ENCODE measurements at places on chromosomes 16 and 17.

- DNase-seq = no peak
These were observed 307.5 kb downstream of the CPPED1 start for GRCh38 chr16:12496186-12496585.

GRCh38 chr16:1137604-1138003 lies 15.3 kb upstream of the CACNA1H start:
- DNase-seq = peak; percentile 74

- no peak for DNase-seq
These were observed 282.6 kb upstream of the IRX3 start for GRCh38 chr16:54568906-54569807.

GRCh38 chr16:79717333-79718137 lies 117.0 kb upstream of the MAF start:
- DNase-seq = no peak

DNA sequence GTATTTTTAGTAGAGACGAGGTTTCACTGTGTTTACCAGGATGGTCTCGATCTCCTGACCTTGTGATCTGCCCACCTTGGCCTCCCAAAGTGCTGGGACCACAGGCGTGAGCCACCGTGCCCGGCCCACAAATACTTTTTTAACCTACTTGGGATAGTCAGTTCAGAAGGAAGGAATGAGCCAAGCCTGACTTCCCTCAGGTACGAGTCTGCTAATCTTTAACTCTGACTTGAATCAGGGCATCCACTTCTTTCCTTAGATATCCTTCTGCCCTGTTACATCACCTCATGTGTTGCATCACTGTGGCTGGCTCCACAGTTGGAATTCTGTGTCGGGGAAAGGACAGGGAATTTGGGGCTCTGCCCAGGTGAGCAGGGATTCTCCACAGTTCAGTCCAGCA lies 120.8 kb downstream of the MSI2 start:
- DNase-seq = no peak

DNA sequence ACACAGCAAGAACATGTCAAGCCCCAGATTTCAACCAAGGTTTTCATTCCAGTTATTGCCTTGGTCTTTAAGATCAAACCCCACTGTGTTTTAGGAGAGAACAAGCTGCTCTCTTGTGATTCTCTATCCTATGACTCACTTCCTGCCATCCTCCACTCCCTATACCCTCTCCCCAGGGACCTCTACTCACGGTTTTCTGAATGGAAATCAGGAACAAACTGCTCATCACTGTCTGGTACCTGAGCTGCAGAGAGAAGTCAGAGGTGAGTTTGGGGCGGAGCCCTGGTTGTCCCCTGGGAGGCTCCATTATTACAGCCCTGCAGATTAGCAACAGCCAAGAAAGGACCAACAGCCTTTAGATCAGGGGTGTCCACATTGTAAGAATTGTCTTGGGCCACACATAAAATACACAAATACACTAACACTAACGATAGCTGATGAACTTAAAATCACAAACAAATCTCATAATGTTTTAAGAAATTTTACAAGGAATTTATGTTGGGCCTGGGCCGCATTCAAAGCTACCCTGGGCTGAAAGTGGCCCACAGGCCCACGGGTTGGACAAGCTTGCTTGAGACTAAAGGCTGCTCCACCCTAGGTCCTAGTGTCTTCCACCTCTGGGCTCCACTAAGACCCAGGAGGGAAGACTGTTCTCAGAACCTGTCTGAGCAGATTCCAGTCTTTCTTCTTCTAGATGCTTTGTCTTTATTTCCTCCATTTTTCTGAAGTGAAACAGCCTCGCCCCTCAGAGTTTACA lies 9.7 kb downstream of the ETV4 start:
- DNase-seq = peak; percentile 78

- DNase-seq = no peak
These were observed 47.1 kb downstream of the IRX3 start for GRCh38 chr16:54239456-54239855.

DNA sequence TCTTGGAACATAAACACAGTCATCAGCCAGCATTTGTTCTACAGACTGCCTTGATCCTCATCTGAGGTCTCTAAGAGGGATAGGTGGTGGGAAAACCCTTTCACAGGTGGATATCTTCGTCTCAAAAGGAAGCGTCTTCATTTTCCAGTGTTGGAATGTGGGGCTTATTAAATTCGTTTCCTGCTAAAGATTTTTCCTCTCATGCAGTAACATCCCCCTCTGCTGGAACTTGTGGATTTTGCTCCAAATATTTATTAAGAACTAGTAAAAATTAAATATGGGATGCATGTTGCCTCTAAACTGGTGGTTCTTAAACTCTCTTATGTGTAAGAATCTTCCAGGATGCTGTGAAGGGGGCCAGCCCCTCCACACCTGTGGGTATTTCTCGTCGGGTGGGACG lies 20.1 kb upstream of the MLYCD start:
- DNase-seq = peak; percentile 63

GRCh38 chr17:35073991-35074627 lies 10.6 kb upstream of the RFFL start:
- no peak for DNase-seq

GRCh38 chr17:57544834-57545463 lies 200.2 kb downstream of the CCDC182 start:
- no peak for DNase-seq

GRCh38 chr17:4449736-4450135 lies 16.0 kb downstream of the SPNS3 start:
- DNase-seq = no peak

- DNase-seq = no peak
These were observed 3.1 kb downstream of the CHST5 start for GRCh38 chr16:75532791-75533190.

- DNase-seq = no peak
These were observed 35.4 kb downstream of the ACTG1 start for GRCh38 chr17:81477173-81477572.

- DNase-seq = peak; percentile 21
These were observed 50.3 kb downstream of the KPNA2 start for GRCh38 chr17:68085771-68086381.

DNA sequence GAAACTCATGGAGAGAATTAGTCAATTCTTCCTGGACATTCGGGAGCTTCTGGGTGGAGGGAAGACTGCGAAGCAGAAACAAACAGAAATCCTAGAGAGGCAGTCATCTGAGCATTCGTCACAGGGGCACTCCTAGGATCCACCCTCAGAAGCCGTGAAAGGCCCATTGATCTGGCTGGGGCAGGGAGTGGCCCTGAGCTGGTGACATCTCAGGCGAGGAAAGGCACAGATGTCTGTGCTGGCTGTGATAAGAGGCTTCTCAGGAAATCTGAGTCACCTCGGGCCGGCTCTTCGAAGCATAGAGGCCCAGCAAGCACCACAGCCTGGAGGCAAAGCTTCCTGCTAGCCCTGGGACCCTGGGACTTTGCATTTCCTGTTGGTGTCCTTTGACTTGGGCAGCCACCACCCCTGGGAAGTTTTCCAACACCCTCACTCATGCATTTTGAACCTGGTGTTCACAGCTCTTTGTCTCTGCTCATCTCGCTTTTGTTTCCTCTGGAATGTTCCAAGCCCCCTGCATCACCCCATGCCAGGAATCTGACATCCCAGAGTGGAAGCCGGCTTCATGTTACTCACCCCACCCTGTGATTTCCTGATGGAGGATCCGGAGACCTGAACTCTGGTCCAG lies 23.3 kb upstream of the CDRT4 start:
- DNase-seq = peak; percentile 90

DNA sequence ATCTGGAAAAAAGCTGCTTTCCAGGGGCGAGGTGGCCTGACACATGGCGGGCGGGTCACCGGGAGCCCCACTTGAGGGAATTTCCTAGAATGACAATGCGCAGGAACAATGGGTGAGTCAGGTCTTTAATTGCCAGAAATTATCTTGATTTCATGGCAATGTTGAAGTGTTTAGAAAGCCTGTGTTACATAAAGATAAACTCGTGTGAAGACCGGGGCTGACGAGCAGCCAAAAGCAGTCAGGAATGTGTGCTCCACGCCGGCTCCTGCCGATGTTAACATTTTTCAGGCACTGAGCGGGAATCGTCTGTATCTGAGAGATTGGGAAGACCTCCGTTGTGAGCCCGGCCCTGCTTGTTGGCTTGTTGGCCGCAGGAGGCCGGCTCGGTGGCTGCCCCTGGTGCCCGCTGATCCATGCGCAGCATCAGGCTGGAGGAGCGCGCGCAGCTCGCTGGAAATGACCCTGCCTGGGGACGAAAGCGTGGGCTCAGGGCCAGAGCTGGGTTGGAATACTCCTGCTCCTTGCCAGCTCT lies 353.1 kb downstream of the FOXL1 start:
- DNase-seq = peak; percentile 77

DNA sequence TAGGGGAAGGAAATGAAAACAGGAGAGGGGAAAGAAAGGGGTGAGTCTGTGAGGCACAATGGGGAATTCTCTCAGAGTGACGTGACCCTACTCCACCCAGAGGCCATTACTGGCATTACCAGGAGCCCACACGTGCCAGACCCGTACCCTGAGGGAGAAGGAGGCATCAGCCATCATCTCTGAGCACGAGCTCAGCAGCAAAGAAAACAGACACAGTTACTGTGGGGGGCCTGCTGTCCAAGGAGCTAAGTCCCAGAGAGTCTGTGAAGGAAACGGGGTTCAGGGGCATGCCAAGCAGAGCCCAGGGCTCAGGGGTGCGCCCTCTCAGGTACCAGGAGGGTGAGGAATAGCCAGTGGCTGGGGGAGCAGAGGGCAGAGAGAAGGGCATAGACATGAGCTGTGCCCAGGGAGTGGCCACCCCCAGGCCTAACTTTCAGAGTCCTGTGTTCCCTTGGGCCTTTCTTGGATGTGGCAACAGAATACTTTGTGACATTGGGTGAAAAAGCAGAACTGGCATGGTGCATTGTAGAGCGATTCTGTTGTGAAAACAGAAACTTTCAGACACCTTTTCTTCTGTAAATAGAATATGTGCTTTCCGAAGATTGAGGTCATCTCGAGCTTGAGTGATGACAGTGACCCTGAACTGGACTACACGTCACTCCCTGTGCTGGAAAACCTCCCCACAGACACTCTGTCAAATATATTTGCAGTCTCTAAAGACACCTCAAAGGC lies 11.3 kb downstream of the TAF1C start:
- no peak for DNase-seq

DNA sequence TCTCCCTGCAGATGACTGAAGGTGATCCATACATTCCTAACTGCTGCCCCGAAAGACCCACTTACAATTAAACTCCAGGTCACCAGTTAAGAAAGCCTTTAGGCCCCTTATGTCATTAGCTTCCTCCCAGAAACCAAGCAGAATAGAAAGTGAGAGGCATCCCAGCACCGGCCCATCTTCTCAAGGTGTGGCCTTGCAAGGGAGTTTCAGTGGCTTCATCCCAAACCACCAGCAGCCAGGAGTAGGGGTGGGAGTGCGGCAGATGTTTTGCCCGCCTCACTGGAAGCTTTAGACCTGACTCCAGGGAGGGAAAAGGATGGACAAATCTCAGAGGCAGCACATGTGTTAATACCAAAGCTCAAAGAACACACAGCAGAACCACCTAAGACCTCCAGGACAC lies 5.1 kb downstream of the ZFHX3 start:
- no peak for DNase-seq

GRCh38 chr16:56614549-56614991 lies 6.2 kb downstream of the MT2A start:
- peak; percentile 85 for DNase-seq

DNA sequence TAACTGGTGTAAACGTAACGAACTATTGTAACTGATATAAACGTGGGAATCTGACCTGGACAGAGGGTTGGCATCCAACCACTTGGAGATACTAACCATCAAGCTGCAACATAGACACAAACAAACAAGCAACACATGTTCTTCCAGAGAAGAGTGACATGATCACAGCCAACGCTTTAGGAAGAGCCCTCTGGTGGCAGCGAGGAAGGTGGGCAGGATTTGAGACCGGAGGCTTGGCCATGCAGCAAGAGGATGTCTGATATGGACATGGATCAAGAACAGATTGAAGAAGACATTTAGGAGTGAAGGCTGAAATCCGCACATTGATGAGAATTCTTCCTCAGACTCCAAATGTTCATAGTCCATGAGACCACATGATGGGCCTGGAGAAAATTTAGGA lies 40.3 kb upstream of the TNRC6A start:
- peak; percentile 54 for DNase-seq

DNA sequence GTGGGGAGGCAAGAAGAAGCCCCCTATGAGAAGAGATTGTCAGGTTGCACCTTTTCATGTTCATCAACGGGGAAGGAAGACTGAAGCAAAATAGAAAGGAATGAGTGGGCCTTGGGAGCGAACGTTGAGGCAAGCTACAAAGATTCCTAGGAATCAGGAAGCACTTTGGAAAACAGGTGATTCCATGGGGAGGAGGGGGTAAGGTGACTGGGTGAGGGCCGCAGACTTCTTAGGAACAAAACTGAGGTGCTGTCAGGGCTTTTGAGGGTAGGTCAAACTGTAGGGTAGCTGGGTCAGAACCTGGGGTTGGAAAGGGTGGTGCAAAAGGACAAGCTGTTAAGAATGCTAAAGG lies 528 bp downstream of the ITFG1 start:
- DNase-seq = peak; percentile 6

DNA sequence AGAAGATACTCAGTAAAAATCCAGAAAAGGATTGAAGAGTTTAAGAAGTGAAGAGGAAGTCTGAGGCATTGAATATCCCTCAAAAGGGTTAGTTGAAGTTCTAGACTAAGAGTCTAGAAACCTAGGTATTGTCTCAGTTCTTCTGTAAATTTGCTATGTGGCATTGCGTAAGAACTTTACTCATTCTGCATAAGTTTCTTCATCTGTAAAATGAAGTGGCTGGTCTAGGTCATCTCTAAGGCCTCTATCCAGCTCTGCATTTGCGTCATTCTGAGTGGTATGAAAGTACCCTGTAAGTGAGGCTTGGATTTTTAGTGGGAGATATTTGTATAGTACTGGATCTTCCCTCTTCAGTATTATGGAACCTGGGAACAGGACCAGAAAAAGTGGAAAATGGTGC lies 130.2 kb downstream of the MYO1D start:
- DNase-seq = peak; percentile 63

GRCh38 chr17:17067257-17067656 lies 25.0 kb downstream of the MPRIP start:
- peak; percentile 83 for DNase-seq

- DNase-seq = peak; percentile 14
These were observed 1.1 kb downstream of the MAPT start for GRCh38 chr17:45895304-45895968.

GRCh38 chr17:78357672-78358537 lies 2.0 kb downstream of the SOCS3 start:
- peak; percentile 46 for DNase-seq

GRCh38 chr16:87850009-87851006 lies 19.0 kb downstream of the SLC7A5 start:
- DNase-seq = peak; percentile 50

DNA sequence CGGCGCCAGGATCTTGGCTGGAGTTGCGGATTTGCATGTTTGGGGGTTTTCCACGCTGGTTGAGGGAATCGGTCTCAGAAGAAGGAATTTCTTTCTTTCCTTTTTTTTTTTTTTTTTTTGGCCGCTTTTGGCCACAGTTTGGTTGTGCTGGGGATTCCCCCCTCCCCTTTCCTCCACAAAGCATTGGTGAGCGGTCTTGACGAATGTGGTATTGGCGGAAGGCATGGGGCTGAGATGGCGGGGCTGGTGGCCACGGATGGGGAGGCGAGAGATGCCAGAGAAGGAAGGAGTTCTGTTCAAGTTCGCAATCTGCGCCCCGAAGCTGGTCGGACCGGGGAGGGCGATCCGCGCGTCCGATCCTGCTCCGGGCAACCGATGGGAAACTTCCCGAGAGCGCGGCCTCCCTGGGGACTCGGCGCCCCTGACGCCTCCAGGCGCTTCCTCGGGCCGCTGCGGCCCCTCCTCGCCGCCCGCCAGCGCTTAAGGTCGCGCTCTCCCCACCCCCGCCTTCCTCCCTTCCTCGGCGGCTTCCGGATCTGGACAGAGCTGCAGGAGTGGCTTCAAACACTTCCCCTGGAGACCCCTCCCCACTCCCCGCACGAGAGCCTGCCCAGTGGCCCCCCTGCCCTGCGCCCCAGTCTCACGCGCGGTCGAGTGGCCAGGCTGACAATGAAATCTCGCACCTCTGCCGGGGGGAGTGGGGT lies 43.2 kb downstream of the RAI1 start:
- DNase-seq = peak; percentile 60
